NCI-H1930 (cell line): ENCODE measurements at places on chromosomes 1 and 21.

GRCh38 chr1:200793677-200794076 lies 55.0 kb downstream of the CAMSAP2 start:
- DNase-seq = no peak

DNA sequence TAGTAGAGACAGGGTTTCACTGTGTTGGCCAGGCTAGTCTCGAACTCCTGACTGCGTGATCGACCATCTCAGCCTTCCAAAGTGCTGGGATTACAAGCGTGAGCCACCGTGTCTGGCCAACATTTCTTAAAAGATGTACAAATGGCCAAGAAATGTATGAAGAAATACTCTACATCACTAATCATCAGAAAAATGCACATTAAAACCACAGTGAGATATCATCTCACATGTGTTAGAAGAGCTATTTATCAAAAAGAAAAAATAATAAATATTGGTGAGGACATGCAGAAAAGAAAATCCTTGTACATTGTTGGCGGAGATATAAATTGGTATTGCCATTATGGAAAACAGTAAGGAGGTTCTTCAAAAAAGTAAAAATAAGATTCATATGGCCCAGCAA lies 33.6 kb upstream of the TNFSF18 start:
- DNase-seq = no peak

- DNase-seq = no peak
Measured at GRCh38 chr1:198437332-198437731, 103.1 kb downstream of the ATP6V1G3 start.

- no peak for DNase-seq
Measured at GRCh38 chr1:172662464-172663109, 3.7 kb downstream of the FASLG start.

DNA sequence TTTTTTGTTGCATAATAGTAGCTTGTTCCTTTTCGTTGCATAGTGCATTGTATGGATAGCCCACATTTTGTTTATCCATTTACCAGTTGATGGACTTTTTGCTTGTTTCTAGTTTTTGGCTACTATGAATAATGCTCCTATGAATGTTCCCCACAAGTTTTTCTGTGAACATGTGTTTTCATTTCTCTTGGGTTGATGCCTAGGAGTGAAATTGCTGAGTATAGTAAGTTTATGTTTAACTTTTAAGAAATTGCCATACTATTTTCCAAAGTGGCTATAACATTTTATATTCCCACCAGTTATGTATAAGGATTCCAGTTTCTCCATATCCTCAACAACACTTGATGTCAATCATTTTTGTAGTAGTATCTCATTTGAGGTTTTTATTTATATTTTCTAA lies 84.8 kb upstream of the CACYBP start:
- DNase-seq = no peak

- no peak for DNase-seq
Measured at GRCh38 chr1:81458186-81458585, 342.5 kb upstream of the ADGRL2 start.

GRCh38 chr1:201530741-201531531 lies 8.0 kb upstream of the NAV1 start:
- DNase-seq = no peak

DNA sequence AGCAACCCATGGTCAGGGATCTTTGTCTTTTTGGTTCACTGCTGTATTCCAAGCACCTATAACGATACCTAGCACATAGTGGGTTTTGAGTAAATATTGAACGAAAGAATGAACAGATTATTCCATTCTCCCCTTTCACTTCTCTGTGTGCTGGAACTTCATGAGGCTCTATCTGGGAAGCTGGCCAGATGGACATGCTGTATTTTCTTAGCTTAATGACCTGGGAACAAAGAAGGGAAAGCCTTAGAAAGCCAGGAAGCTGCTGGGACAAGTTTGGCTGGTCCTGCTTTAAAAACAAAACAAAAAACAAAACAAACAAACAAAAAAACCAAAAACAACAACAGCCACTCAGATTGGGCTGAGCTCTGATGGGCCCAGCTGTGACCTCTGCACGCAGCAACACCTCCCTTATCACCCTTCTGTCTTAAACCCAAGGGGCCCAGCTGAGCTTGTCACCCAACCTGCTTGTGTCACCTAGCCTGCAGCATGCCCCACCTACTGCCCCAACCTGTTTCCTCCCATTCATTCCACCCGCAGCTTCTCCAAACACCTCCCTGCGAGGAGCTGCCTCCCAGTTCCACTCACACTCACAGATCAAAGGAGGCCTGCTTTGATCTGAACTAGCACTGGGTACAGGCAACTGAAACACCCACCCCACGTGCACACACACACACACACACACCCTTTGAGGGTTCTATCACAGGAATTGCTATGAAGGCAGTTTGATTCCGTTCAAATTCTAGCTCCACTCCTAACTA lies 37.1 kb downstream of the SLC30A1 start:
- DNase-seq = no peak
